Cardiac muscle cell (in vitro differentiated cells and primary cell): ENCODE measurements at places on chromosomes 1 and 21. TPM values are rescaled to one million over a fixed set of nuclear protein-coding genes. Genes with fewer than 3 reads are reported as not detected.

The PLA2G2D gene
- not detected in 2 replicates for total RNA-seq

- peak; percentile 84 for DNase-seq
These were observed 157.1 kb upstream of the NRIP1 start for GRCh38 chr21:15221799-15222386.

The MIER1 gene
- total RNA-seq: 16.9 and 26.6 TPM in 2 replicates

The SLC25A34 gene
- 6.7 and 6.9 TPM in 2 replicates for total RNA-seq

DNA sequence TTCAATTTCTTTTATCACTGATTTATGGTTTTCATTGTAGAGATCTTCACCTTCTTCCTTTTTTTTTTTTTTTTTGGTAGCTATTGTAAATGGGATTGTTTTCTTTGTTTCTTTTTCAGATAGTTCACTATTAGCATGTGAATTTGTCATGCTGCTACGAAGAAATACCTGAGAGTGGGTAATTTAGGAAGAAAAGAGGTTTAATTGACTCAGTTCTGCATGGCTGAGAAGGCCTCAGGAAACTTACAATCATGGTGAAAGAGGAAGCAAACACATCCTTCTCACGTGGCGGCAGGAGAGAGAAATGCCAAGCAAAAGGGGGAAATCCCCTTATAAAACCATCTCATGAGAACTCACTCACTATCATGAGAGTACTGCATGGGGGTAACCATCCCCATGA is 66.4 kb downstream of the DAB1 start:
- no peak for DNase-seq

The ARHGAP29 gene
- total RNA-seq: 5.6 and 7.4 TPM in 2 replicates

DNA sequence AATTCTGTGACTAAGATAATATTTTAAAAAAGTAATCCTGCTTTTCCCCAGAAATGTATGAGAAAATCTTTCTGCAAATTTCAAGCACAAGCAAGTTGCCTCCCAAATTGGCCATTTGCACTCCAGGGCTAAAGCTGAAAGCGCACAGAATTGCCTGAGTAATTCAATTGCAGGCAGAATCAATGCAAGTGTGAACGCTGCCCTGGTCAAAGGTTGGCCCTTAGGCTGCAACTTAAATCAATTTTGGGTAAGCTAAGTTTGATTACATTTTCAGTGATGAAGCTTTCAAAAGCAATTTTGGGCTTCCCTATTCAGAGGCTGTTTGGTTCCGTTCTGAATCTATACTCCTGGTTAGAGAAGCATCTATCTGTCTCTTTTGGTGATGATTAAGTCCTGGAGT is 501.8 kb upstream of the ZRANB2 start:
- no peak for DNase-seq

GRCh38 chr21:33296156-33296555 is 28.6 kb upstream of the IFNAR1 start:
- no peak for DNase-seq

GRCh38 chr1:226523646-226524406 is 24.7 kb upstream of the STUM start:
- DNase-seq: no peak

The KRTAP11-1 gene
- total RNA-seq: not detected in 2 replicates

GRCh38 chr21:41897700-41898099 is 18.6 kb upstream of the PRDM15 start:
- no peak for DNase-seq

The LHX8 gene
- total RNA-seq: 0.18 and 0.35 TPM in 2 replicates

DNA sequence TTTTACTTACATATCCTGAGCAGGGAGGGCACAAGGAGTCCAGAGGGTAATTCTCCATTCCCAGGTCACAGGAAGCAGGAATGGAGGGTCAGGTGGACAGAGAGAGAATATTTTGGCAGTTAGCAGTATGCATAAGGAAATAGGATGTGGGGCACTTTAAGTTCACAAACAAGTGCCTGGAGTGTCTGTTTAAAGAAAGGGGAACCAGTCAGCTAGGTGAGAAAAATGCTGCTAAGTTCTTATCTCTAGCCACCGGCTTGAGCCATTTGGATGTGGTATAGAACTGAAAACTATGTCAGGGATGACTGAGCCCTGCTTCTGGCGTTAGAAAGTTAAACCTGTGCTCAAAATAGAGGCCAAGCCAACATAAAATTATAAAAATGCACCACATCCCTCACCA is 739.7 kb upstream of the NCAM2 start:
- DNase-seq: peak; percentile 43

GRCh38 chr1:67535474-67535873 is 105.3 kb upstream of the SERBP1 start:
- peak; percentile 92 for DNase-seq

The TSHB gene
- not detected in 2 replicates for total RNA-seq

The LGR6 gene
- total RNA-seq: not detected in 2 replicates
